Right lobe of liver (tissue), 6 donors: ENCODE measurements at places on chromosomes 3 and 15.

- no peak for DNase-seq
Measured at GRCh38 chr15:57323806-57324589, 52.3 kb upstream of the CGNL1 start.

- DNase-seq: no peak
Measured at GRCh38 chr3:39038165-39038564, 13.6 kb downstream of the SCN11A start.

DNA sequence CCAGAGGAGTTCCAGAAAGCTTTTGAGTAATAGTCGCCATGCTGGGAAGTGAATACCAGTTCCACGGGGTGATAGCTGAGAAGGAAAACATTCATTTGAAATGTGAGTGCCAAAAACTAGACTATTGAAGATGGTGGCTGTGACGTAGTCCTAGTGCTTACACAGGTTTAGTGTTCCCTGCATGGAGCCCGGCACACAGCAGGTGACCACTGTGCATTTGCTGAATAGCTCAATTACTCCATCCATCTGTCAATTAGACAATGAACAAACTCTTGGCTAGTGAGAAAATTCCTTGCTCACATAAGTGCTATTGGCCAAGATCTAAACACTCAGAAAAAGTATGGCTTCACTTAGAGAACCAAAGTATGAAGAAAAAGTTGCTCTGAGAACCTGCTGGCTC lies 448.1 kb upstream of the WNT5A start:
- DNase-seq: no peak

DNA sequence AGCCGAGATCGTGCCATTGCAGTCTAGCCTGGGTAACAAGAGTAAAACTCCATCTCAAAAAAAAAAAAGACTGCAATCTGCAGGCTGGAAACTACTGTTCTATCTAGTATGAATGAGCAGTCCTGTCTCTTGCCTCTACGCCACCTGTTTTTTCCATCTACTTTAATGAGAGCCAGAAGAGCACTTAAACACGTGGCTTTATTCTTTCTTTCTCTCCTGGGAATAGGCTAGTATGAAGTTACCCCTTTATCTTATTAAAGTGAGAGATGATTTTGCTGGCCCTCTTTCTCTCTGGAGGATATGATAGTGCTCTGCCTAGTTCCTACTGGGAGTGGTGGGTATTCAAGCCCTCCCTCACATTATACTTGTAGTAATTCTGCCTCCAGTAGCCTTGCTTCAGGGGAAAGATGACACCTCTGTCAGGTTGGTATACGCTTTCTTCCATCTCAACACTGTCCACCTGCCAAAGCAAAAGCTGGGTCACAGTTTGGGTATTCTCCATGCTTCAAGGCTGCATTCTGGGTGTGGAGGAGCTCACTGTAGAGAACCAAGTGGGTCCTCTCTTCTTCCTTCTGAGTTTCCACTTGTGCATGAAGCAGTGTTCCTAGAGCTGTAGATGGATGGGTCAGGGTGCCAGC lies 17.8 kb downstream of the MAPKBP1 start:
- DNase-seq: no peak
